ENCODE measurements at places on chromosomes 12 and 14.

DNA sequence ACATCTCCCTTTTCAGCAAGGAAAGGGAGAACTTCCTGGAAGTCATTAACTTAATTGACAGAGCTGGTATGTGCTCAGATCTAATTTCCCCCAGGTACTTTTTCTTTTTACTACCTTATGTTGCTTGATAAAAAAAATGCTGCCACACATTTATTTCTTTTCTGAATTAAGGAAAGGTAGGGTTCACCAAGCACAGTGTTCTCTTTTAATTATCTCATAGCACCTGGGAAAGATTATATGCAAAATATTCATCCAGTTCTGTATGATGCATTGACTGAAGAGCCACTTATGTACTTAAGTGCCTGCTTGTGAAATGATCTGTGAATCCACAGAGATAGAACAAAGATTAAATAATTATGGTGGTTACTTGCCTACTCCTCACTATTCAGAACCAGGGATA, 25.1 kb downstream of the KCNC2 start:
- H3K4me3 ChIP-seq: no peak overlapping the region
- H3K27me3 ChIP-seq: no peaks in the 10 kb centered on the region
- DNase-seq: peak; percentile 93
- H3K36me3 ChIP-seq: no peaks in the 10 kb centered on the region

DNA sequence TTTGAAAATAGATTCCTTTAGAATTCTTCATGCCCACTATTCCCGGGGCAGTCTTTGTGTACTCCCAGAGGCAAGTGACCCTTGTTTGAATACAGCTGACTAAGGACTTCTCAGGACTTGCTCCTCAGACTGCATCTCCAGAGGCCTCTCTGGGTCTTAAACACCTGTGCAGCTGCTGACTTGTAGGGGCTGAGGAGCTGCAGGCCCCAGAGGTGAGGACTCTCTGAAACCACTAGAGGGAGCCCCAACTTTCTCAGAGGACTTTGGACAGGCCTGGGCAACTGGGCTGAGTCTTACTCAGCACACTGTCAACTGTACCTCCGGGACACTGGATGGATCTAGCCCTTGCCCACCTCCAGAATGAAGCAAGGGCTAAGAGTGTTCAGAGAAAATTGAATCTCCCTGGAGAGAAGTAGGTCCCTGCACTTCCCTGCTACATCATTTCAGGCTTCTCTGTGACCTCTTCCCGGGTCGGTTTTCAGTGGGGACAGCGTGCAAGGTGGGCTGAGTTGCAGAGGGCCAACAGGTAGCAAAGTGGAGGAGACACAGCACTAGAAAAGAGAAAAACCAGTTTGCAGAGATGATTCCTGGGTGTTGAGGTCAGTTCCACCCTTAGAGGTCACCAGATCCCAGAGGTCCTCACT, 164.6 kb downstream of the TMEM117 start:
- H3K4me3 ChIP-seq: no peak overlapping the region
- no peaks in the 10 kb centered on the region for H3K4me1 ChIP-seq
- no peaks in the 10 kb centered on the region for H3K27me3 ChIP-seq
- no peaks in the 10 kb centered on the region for H3K36me3 ChIP-seq
- no peak overlapping the region for H3K27ac ChIP-seq
- DNase-seq: no peak

GRCh38 chr14:94388384-94389103, at the start of gene SERPINA1:
Gene SERPINA1, minus strand, starts transcription at chr14:94388602. Its CDS starts 5,365 bp downstream, at chr14:94383237.
- H3K36me3 ChIP-seq: no peaks in the 10 kb centered on the region
- peaks cover 5% of the 10 kb centered on the region for H3K4me1 ChIP-seq
- DNase-seq: no peak
- H3K4me3 ChIP-seq: no peak within 1 kb of the TSS
- H3K27ac ChIP-seq: no peak within 1 kb of the TSS

DNA sequence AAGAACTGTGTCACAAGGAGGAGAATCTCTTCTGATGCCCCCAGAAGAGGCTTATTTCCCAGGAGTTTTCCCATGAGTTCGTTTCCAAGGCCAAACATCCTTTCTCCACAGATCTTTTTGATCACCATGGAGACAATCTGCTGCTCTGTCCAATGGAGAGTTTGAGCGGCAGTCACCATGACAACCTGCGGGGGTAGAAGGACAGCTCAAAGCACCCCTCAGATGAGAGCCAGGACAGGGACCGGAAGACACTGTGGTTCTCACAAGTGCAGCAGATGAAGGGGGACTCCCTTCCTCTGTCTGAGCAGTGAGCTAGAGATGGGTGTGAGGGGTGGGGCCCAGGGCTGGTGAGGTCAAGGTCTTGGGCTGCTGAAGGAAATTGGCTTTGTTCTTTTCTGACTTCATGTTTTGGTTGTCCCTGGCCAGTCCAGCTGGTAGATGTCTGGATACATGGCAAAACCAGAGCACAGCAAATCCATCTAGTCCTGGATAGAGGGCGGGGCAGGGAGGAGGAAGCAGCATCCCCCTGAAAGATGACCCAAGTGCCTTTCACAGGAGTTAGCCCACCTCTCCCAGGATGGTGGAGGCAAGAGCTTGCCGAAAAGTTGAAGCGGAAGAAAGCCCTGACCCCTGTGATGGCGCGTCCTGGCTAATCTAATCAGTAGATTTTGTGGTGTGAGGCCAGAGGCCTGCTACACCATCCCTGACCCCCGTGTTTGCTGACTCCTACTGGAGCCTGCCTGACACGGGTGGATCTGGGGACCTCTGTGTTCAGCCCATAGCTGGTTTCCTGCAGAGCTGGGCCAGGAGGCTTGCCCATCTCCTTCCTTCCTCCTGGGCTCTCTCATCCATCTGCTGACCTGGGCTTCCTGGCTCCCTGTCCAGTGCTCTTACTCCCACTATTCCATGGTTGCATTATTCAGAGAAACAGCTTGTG, 24.4 kb downstream of the DHRS2 start:
- no peak overlapping the region for H3K27ac ChIP-seq
- peak; percentile 49 for DNase-seq
- no peak overlapping the region for H3K4me3 ChIP-seq
- H3K4me1 ChIP-seq: peaks cover 13% of the 10 kb centered on the region

GRCh38 chr14:86933460-86933859, 1059.5 kb downstream of the GALC start:
- no peaks in the 10 kb centered on the region for H3K36me3 ChIP-seq
- no peak for DNase-seq
- no peak overlapping the region for H3K27ac ChIP-seq
- H3K4me1 ChIP-seq: no peaks in the 10 kb centered on the region
- H3K27me3 ChIP-seq: no peaks in the 10 kb centered on the region
- H3K4me3 ChIP-seq: no peak overlapping the region

DNA sequence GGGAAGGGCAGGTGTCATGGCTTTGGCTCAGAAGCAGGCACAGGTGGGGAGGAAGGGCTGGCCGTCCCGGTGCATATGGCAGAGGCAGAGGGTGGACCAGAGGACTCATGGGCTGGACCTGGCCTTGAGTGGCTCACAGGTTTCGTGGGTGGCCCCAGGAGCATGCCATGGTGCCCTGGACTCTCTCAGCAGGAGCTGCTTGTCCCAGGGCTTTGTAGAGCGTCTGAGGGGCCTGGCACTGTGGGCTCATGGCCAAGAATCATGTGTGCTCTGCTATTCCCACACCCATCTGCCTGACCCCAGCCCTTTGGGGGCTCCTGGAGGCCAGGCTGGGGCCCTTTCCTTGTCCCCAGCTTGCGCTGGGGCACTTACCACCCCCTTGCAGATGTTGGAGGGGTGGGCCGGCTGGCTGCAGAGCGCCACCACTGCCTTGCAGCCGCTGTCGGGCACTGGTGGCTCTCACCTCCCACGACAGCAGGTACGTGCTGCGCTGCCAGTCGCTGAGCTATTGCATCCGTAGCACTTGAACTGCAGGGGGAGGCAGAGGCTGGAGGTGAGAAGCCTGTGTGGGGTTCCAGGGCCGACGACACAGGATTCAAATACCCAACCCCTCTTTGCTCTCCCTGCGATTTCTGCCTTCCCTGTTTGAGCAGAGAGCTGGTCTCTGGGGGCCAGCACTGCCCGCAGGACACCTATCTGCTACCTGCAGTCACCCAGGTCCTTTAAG, 187.4 kb upstream of the PRMT8 start:
- H3K4me3 ChIP-seq: no peak overlapping the region
- peaks cover 47% of the 10 kb centered on the region for H3K4me1 ChIP-seq
- H3K27me3 ChIP-seq: peaks cover 11% of the 10 kb centered on the region
- H3K27ac ChIP-seq: no peak overlapping the region

- no peaks in the 10 kb centered on the region for H3K4me1 ChIP-seq
- H3K36me3 ChIP-seq: no peaks in the 10 kb centered on the region
- H3K27me3 ChIP-seq: no peaks in the 10 kb centered on the region
- H3K27ac ChIP-seq: no peak overlapping the region
Observed at GRCh38 chr12:80352474-80352873, 91.6 kb upstream of the PTPRQ start.

DNA sequence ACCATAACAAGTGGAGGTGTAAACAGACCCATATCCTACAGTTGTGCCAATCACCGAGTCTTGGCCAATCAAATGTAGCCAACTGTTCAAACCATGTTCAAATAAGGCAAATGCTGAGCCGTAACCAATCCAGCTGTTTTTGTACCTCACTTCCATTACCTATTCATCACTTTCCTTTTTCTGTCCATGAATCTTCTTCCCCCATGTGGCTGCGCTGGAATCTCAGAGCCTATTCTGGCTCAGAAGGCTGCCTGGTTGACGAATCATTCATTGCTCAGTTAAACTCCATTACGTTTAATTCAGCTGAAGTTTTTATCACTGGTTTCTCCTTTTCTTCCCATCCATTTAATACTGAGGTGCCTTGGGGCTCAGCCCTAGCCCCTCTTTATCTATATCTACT, 71.1 kb downstream of the TBC1D30 start:
- DNase-seq: no peak
- H3K4me3 ChIP-seq: no peak overlapping the region

All from spinal cord (tissue), 10 donors.